ENCODE measurements at places on chromosomes 1 and 21. TPM values are rescaled to one million over a fixed set of nuclear protein-coding genes. Genes with fewer than 3 reads are reported as not detected.

The SPATA45 gene
- total RNA-seq: not detected

The PLPP3 gene
- total RNA-seq: 12.1 TPM

- no peaks in the 10 kb centered on the region for H3K36me3 ChIP-seq
- no peak overlapping the region for H3K27ac ChIP-seq
- no peaks in the 10 kb centered on the region for H3K4me1 ChIP-seq
- no peaks in the 10 kb centered on the region for H3K27me3 ChIP-seq
- DNase-seq: no peak
- no peak overlapping the region for H3K4me3 ChIP-seq
Measured at GRCh38 chr1:239575113-239575512, 188.7 kb downstream of the CHRM3 start.

- no peak overlapping the region for H3K27ac ChIP-seq
- DNase-seq: no peak
- H3K4me1 ChIP-seq: no peaks in the 10 kb centered on the region
- no peaks in the 10 kb centered on the region for H3K27me3 ChIP-seq
Measured at GRCh38 chr21:18524097-18524880, 120.7 kb upstream of the TMPRSS15 start.

- H3K4me1 ChIP-seq: no peaks in the 10 kb centered on the region
- no peaks in the 10 kb centered on the region for H3K36me3 ChIP-seq
- H3K27ac ChIP-seq: no peak overlapping the region
- no peak overlapping the region for H3K4me3 ChIP-seq
Measured at GRCh38 chr1:156390469-156391365, 21.7 kb downstream of the RHBG start.

- DNase-seq: no peak
- no peaks in the 10 kb centered on the region for H3K36me3 ChIP-seq
- no peak overlapping the region for H3K27ac ChIP-seq
Measured at GRCh38 chr1:100866041-100866900, 28.4 kb downstream of the EXTL2 start.

DNA sequence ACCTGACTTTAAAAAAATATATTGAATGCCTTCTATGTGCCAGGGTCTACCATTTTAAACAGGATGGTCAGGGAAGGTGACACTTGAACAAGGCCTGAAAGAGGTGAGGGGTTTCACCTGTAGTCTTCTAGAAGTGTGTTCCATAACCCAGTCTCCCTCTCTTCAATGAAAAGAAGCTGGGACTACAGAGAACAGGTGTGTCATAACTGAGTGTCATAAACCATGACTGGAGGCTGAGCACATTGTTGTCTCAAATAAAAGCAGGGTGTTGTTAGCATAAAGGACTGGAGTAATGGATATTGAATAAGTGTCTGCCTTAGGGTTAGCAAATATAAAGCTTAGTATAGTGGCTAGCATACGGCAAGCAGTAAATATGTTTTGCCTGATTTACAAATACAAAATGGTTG lies 65.4 kb downstream of the SYDE2 start:
- no peaks in the 10 kb centered on the region for H3K36me3 ChIP-seq
- H3K27me3 ChIP-seq: no peaks in the 10 kb centered on the region
- no peak overlapping the region for H3K27ac ChIP-seq
- H3K4me1 ChIP-seq: no peaks in the 10 kb centered on the region

DNA sequence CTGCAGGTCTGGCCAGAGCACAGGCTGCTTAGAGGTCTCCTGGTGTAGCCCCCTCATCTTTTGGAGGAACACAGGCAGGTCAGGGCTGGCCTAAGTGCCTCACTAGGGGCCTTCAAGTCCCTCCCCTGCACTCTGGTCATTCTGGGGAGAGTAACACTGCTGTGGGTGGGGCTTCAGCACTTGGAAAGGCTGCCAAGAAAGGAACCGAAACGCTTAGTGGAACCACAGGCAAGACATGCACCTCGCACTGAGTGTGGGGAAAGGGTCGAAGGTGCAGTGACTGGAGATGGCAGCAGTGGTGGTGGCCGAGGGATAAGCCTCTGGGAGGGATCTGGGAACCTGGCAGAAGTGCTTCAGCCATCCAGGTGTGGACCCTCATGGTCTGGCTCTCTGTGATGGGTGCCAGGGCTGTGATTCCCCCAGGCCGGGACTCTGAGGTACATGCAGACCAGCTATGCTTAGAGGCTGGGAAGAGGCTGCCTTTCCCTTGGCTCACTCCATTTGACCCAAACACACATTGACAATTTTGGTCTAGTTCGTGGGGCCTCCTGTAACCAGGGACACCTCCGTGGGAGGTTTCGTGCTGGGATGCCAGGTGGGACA lies 182.9 kb upstream of the CSF3R start:
- H3K4me1 ChIP-seq: no peaks in the 10 kb centered on the region
- no peak overlapping the region for H3K4me3 ChIP-seq
- H3K36me3 ChIP-seq: no peaks in the 10 kb centered on the region
- no peak overlapping the region for H3K27ac ChIP-seq
- no peak for DNase-seq
- H3K27me3 ChIP-seq: peaks cover 11% of the 10 kb centered on the region

- no peak for DNase-seq
- no peak overlapping the region for H3K4me3 ChIP-seq
- H3K36me3 ChIP-seq: no peaks in the 10 kb centered on the region
Measured at GRCh38 chr1:111596499-111596898, 23.1 kb upstream of the RAP1A start.

- peak overlapping the region; percentile 27 for H3K27ac ChIP-seq
- H3K36me3 ChIP-seq: no peaks in the 10 kb centered on the region
- DNase-seq: peak; percentile 73
Measured at GRCh38 chr1:236122176-236122575, 20.2 kb upstream of the GPR137B start.

DNA sequence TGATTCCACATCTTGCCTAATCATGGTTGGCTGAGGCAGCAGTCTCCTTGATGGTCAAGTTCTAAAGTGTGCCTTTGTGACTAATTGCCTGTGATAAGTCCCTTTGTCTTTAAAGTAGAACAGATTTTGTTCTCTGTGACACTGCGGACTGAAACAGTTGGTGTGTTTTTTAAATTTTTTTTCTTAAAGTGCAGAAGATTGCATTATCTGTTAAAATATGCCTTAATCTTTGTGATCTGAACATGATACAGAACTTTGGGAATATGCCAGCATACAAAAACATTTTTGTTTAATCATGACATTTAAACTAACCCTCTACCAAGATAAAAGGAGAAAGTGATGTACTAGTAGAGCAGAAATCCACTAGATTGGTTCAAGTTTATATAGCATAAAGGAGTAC lies 1260.6 kb upstream of the ADGRL2 start:
- H3K36me3 ChIP-seq: no peaks in the 10 kb centered on the region
- H3K27ac ChIP-seq: no peak overlapping the region
- no peaks in the 10 kb centered on the region for H3K27me3 ChIP-seq

DNA sequence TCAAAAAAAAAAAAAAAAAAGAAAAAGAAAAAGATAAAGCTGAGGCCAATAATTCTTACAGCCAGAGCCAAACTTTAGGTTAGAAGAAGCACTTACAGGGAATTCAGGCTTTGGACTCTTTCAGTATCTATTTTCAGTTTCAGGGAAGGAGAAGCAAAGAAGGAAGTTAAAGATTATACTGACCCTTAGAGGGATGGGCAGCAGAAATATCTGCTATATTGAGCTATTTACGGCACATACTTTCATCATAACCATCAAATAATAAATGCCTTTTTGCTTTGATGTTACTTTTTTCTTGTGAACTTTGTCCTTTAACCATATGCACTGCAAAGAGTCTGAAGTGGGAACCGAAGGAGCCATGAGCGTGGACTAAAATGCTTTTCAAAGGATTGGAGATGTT lies 42.0 kb downstream of the TM2D1 start:
- no peaks in the 10 kb centered on the region for H3K4me1 ChIP-seq
- no peak for DNase-seq
- H3K36me3 ChIP-seq: no peaks in the 10 kb centered on the region
- H3K4me3 ChIP-seq: no peak overlapping the region

All from GM12878 (cell line).